ENCODE measurements at places on chromosomes 4 and X.
A peak's percentile ranks its signal among the peaks of the same experiment; 100 is the strongest.

DNA sequence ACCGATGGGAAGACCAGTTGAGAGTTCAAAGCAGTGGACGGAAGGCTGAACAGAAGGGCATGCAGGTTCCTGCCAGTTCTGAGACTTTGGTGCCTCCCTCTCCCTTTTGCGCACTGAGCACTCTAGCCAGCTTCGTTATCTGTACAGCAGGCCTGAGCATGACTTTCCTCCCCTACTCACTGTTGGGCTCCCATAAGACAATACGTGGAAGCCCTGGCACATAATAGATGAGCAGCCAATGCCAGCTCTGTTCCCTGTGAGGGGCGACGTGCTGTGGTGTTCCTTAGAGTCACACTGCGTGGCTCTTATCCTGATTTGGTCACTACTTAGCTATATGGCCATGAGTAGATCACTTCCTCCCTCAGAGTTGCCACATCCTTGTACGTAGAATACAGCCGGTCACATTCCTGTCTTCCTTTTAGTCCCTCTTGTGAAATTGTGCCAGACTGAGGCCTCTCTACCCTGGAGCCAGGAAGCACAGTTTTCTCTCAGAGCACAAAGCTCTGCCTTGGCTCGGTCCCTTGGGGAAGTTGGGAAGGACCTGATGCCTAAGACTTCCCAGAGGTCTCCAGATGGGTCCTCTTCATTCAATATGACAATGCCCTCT is 160.4 kb upstream of the MAMLD1 start:
- DNase-seq = no peak

GRCh38 chr4:122928930-122929329 is 6.5 kb upstream of the NUDT6 start:
- DNase-seq = no peak

GRCh38 chr4:19227701-19228100 is 1024.0 kb upstream of the SLIT2 start:
- DNase-seq = no peak

- no peak for DNase-seq
Observed at GRCh38 chr4:155672342-155672741, 5.7 kb downstream of the GUCY1A1 start.

DNA sequence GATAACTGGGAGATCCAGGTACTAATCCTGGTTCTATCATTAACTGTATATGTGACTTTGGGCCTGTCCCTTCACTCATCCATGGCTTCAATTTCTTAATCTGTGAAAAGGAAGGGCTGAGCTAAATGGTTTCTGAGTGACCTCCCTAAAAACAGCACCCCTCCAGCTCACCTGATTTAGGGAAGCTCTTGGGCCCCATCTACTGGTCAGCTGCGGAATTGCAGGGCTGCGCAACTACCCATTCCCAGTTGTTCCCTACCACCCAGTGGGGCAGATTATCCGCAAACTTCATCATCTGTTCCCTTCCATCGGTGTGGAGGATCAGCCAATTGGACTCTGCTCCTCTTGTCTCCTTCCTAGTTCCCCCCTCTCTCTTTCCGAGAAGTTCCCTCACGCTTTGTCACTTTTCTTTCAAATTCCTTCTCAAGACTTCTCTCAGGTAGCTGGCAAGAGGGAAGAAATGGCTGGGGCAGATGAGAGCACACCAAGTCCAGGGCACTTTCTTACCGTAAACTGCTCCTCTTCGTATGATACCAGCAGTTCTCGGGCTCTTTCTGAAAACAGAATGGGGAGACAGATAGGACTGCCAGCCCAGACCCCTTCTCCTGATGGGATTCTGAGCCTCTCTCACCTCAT is 5.8 kb downstream of the LAS1L start:
- DNase-seq = peak; percentile 70

GRCh38 chr4:142824368-142824767 is 21.7 kb downstream of the INPP4B start:
- DNase-seq = no peak

GRCh38 chrX:1492421-1493012 is 39.8 kb upstream of the ASMTL start:
- DNase-seq = no peak

DNA sequence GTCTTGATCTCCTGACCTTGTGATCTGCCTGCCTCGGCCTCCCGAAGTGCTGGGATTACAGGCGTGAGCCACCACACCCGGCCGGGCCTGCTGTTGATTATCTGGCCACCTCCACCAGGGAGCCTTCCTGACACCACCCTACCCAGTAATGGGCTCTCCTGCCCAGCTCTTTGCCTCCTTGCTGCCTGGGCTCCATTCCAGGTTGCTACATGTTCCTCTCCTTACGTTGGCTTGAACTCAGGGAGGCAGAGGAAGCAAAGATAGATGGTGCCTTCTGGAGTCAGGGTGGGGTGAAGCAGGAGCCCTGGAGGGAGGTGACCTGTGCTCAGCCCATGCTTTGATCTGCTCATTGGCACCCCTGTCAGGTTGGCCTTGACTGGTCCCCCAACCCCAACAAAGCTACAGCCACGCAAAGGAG is 26.3 kb downstream of the FLNA start:
- no peak for DNase-seq

GRCh38 chr4:164904336-164904735 is 27.4 kb downstream of the APELA start:
- DNase-seq = no peak

DNA sequence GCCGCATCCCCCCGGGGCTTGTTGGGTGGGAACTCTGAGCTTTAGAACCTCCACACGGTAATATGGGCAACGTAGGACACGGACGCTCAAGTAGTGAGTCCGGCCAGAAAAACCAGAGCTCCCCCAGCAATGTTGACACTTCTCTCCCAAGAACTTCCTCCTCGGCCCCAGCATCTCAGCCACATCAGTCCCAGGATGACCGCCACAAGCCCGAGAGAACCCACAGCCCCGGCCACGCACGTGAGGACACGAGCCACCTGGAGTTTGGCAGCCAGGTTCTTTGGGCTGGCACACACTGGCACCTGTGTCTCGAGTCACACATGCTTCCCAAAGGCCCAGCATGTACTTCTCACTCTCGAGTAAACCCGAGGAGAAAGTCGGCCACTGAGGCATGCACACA is 16.3 kb downstream of the CLDN34 start:
- no peak for DNase-seq

- no peak for DNase-seq
Observed at GRCh38 chrX:30538271-30538670, 39.3 kb downstream of the TASL start.

DNA sequence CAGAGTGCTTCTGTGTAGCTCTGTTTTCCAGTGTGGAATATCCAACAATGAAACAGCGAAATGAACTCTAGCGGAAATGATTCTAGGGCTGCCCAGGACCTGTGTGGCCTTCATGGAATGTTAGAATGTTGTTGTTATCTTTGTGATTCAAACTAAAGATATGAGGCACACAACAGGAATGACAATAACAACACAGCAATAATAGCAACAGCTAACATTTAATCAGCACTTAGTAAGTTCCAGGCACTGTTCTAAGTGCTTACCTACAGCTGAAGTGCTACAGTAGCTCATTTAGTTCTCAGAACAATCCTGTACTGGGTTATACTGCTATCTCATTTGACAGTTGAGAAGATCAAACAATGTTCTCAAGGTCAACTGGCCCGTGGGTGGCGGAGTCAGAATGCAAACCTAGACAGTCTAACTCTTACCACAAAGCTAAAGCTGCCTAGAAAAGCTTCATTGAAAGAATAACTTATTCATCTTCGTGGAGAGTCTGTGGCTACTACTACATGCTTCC is 63.7 kb downstream of the MAML3 start:
- DNase-seq = no peak

DNA sequence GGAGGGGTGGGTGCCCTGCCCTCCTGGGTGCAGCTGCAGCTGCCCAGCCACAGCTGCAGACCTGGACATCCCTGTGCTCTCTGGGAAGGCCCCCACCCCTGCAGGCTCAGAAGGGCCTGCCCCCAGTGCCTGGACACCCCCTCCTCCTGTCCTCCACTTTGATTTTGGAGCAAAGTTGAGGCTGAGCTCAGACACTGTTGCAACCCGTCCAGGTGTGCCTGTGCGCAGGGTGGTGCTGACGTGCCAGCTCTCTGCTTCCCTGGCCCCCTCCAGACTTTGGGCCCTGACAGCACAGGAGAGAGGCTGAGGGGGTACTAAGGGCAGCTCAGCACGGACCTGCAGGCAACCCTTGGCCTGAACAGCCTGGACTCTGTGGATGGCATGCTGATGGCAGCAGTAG is 750.3 kb downstream of the ARAP2 start:
- DNase-seq = no peak

GRCh38 chr4:180057891-180058671 is 2185.1 kb upstream of the TENM3 start:
- DNase-seq = peak; percentile 47

GRCh38 chr4:109996526-109996925 is 83.8 kb downstream of the EGF start:
- no peak for DNase-seq

- no peak for DNase-seq
Observed at GRCh38 chr4:26525136-26525770, 35.0 kb upstream of the CCKAR start.

DNA sequence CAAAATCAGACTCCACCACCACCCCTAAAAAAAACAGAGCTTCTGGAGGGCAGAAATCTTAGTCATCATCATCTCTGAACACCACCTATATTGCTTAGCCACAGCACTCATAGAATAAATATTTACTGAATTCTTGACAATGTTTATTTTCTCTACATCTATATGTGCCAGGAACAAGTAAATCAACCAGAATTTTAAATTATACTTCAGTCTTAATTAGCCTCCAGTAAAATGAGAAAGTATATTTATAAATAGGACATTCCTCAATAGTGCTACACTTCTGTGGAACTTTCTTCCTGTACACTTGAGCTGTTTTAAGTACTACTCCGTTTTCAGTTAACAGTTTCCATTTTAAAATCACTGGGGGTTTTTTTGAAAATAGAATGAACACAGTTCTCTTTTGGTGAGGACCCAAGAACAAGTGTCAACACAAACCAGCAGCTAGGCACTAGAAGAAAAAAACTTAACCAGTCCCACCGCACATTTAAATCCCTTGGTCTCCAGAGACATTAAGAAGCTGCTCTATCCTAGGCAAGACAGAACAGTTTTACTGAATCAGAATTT is 25.5 kb downstream of the SMIM14 start:
- DNase-seq = no peak

Data from psoas muscle (tissue), 8 donors.